ENCODE measurements at places on chromosomes 7 and 10.

DNA sequence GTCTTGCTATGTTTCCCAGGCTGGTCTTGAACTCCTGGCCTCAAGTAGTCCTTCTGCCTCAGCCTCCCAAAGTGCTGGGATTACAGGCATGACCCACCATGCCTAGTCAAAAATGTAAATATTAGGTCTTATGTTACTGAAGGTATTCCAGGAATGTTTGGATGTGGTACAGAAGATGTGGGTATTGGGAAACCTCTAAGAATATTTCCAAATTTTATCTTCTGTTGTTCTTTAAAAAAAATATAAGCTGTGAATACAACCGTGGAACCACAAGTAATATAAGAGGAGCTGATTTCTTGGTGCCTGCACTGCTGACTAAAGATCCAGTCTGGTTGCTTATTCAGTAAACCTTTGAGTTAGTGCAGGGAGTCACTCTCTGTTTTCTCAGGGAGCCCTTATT is 178.3 kb downstream of the AUTS2 start:
- H3K4me1 ChIP-seq, result peaks cover 18% of the 10 kb centered on the region
- no peaks in the 10 kb centered on the region for H3K36me3 ChIP-seq
- H3K27ac ChIP-seq, result no peak overlapping the region
- no peak for DNase-seq
- H3K4me3 ChIP-seq, result no peak overlapping the region
- no peaks in the 10 kb centered on the region for H3K27me3 ChIP-seq

- no peak for DNase-seq
- no peaks in the 10 kb centered on the region for H3K4me1 ChIP-seq
- H3K36me3 ChIP-seq, result no peaks in the 10 kb centered on the region
- H3K4me3 ChIP-seq, result no peak overlapping the region
These were observed 33.0 kb downstream of the PTPRE start for GRCh38 chr10:127939786-127940330.

GRCh38 chr7:44709011-44709915 is 39.4 kb upstream of the ZMIZ2 start:
- peaks cover 37% of the 10 kb centered on the region for H3K36me3 ChIP-seq
- H3K4me3 ChIP-seq, result no peak overlapping the region
- no peak for DNase-seq

- H3K27me3 ChIP-seq, result no peaks in the 10 kb centered on the region
- H3K4me1 ChIP-seq, result peaks cover 33% of the 10 kb centered on the region
- H3K36me3 ChIP-seq, result no peaks in the 10 kb centered on the region
- peak overlapping the region; percentile 63 for H3K27ac ChIP-seq
- no peak overlapping the region for H3K4me3 ChIP-seq
These were observed 25.5 kb downstream of the LDB3 start for GRCh38 chr10:86693721-86694369.

DNA sequence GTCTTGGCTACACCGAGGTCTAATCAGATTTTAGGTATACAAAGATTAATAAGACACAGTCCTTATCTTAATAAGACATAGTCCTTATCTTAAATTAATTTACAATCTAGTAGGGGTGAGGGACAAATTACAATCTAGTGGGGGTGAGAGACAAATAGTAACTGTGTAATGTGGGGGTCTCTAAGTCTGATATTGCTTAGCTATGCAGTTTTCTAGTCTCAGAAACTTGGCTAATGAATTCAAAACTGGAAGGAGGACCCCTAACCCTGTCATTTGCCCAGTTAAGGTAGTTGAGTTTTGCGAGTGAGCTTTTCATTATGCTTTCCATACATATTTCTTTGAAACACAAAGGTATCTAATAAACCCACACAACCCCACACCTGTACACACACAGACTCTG is 136.1 kb downstream of the DPP6 start:
- no peak for DNase-seq
- H3K27me3 ChIP-seq, result no peaks in the 10 kb centered on the region
- no peak overlapping the region for H3K27ac ChIP-seq
- no peaks in the 10 kb centered on the region for H3K36me3 ChIP-seq
- H3K4me1 ChIP-seq, result no peaks in the 10 kb centered on the region
